ENCODE measurements at places on chromosomes 7 and 10.

- DNase-seq: no peak
Observed at GRCh38 chr7:144255471-144255897, 9.1 kb downstream of the OR2A7 start.

- peak; percentile 9 for DNase-seq
Observed at GRCh38 chr7:156943091-156944041, 6.1 kb upstream of the NOM1 start.

GRCh38 chr10:71134732-71135211, 77.6 kb upstream of the UNC5B start:
- no peak for DNase-seq

GRCh38 chr10:126117196-126117595, 220.8 kb downstream of the FANK1 start:
- no peak for DNase-seq

DNA sequence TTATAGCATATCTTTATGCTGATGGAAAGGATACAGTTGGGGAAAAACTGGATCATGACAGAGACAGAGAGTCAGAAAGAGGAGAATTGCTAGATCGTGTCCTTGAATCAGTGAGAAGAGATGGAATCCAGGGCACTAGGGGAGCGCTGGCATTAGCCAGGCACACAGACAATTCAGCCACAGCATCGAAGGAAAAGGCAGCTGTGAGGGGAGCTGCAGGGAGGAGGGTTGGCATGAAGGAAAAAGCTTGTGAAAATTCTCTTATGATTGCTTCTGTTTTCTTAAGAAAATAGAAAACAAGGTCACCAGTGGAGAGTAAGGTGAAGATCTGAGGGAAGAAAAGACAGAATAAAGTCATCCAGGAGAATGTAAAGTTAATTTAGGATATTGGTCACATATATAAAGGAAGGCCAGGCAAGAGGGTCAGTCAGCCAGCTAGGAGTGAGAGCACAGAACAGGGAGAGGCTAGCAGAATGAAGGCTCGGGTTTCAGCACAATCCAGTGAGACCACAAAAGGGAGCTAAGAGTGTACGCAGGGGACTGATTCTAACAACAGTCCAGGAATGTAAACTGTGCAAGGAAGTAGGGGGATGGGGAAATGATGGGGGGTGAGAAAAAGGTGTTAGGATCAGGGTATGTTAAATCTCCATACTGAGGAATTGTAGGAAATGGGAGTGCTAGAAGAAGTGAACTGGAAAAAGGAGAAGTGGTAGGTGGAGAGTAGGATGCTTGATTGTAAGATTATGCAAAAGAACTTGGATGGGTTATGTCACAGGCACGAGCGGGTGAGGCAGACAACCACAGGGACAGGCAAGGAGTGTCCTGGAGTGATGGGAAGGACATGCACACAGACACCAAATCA, 112.0 kb downstream of the RNF32 start:
- DNase-seq: no peak

- DNase-seq: no peak
Observed at GRCh38 chr10:15329437-15329836, 41.7 kb downstream of the FAM171A1 start.

GRCh38 chr7:103338864-103339263, 5.7 kb downstream of the DNAJC2 start:
- DNase-seq: no peak

DNA sequence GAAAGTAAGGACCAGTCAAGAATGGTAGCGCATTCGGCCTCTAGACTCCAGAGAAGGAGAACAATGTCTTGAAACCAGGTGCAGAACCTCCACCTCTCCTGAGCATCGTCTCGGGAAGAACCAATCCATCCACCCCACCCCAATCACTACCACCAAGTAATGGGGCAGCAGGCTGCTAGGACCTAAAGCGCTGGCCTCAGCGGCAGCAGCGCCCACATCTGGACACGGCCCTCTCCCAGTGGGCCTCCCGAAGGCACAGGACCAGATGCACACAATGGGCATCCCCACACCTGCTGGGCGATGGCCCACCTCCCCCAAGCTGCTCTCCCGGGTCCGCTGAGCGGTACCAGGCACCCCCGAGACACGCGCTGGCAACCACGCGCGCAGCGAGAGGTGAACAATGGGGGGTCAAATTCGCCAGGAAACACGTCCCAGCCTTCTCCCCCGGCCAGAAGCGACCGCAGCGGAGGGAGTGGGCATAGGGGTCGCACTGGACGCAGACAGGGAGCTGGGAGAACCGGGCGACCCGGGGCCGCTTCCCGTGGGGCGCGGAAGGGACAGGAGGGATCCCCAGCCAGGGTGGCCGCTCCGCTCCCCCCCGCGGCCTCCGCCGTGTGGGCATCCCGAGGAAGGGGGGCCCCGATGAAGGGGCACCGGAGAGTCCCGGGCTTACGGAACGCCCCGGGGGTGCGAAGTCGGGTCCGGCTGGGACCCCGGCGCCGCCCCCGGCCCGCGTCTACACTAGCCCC, 506 bp downstream of the CTTNBP2 start:
- no peak for DNase-seq

DNA sequence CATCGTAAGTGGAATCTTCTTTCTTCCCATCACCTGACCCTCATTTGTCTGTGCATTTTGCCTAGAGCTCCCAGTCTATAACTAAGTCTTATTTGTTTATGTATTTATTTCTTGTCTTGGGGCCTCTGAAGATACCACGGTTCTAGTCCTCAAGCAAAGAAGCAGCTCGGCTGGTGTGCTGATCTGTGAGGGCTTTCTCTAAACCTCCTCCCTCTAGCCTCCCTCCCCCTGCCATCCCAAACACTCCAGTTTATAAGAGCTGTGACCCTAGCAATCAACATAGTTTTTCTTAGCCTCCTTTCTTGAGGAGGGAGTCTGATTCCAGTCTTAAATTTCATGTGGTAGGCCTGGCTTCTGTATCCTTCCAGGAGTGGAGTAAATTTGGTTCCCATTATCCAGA, 15.7 kb upstream of the NDUFA5 start:
- DNase-seq: no peak

- no peak for DNase-seq
Observed at GRCh38 chr7:92836489-92836999, at the start of gene CDK6. CDK6 (minus strand) TSS chr7:92836573; CDS start chr7:92833323, 3,250 bp downstream.

DNA sequence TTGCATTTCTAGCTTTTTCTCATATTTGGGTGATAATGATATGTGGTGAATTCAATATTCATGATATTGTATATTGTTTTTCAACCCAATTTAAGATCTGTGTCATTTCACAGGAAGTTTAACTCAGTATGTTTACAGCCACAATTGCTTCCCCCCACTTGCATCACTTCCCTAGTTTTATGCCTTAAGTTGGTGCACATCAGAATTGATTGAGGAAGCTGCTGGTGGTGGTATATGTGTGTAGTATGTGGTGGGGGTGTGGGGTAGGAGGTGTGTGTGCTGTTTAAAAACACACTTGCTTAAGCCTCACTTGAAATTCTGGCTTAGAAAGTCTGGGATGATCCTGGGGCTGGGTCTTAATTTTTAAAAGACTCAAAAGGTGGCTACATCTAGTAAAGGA, 245.1 kb upstream of the AOAH start:
- DNase-seq: no peak

- no peak for DNase-seq
Observed at GRCh38 chr7:115526278-115526677, 504.3 kb downstream of the TFEC start.

- no peak for DNase-seq
Observed at GRCh38 chr7:156219307-156220077, 407.2 kb upstream of the SHH start.

- DNase-seq: no peak
Observed at GRCh38 chr7:107359520-107360316, 110.1 kb upstream of the GPR22 start.

DNA sequence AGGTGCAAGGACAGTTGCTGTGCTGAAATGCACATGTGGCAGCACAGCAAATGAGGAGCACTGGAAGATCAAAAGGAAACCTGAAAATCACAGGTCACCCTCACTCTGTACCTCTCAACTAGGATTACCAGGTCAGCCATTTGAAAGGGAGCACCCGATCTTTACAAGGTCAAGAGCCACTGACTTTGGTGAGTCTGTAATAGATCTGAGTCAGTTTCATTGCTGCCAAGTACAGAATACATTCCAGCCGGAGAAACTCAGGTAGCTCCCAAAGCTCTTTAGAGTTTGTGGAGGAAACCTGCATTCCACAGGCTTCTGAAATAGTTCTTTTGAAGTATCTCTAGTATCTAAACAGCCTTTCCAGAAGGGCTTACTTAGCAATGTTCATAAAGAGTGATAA, 217.5 kb downstream of the SNX13 start:
- no peak for DNase-seq

DNA sequence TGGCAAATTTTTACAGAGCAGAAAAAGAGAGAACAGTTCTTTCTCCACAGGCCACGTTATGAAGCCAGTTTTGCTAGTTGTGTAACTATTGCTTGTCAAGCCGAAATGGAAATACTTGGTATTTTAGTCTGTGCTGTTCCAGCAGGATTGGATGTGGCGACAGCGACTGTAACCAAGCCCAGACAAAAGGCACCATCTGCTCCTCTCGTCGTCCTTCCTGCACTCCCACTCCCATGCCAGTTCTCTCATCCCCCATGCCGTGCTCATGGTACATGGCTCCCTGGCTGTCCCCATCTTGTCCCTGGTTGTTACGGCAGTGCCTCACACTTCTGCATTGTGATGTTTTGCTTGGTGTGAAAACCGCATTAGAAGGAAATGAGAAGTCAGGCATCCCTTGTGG, 185.7 kb upstream of the FZD8 start:
- no peak for DNase-seq

DNA sequence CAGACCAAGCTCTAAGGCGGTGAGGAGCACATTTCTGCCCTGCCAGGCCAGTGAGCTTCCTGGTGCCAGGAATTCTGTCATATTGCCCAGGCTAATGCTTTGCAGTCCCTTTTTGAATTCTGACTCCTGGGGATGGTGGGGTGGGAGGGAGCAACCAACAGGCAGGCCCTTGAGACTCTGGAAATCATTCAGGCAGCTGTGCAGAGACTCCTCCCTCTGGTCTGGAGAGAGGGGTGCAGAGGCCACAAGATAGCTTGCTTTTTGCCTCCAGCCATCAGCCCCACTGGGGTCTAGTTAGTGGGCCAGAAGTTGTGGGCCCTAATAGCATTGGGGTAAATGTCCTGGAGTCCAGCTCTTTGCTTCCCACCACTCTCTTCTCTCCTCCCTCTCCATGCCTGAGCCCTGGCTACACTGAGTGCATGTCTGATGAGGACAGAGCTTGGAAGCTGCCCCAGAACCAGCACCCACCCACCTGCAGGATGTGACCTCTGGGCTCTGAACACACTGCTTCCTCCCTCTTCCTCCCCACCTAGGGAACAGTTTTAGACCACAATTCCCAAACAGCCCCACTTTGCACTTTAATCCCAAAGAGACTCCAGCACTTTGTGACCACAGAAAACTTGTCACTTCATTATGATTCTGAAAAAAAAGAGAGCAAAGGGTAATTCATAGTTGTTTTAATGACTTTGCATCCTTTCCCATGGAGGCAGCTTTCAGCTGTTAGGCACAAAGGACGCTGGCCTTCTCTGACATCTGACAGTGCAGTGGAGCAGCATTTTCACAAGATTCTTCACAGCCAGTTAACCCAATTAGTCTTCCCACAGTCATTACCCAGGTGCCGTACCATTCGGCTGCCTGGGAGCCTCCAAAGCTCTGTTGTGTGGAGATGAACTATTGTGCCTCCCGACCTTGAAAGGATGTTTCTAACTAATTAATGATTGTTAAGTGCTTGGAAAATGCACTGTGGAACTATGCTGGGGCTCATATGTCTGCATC, 262.5 kb downstream of the TRIL start:
- no peak for DNase-seq

DNA sequence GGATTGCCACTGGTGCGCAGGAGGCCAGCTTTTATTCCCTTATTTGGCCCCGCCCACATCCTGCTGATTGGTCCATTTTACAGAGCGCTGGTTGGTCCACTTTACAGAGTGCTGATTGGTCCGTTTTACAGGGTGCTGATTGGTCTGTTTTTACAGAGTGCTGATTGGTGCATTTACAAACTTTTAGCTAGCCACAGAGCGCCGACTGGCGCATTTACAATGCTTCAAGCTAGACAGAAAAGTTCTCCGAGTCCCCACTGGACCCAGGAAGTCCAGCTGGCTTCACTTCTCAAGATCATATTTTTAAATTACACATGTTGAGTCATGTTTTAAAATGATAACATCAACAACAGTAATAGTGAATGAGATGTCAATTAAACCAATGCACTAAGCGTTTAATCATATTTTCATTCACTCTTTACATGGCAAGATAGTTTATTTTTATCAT, 128.3 kb downstream of the CUBN start:
- no peak for DNase-seq

DNA sequence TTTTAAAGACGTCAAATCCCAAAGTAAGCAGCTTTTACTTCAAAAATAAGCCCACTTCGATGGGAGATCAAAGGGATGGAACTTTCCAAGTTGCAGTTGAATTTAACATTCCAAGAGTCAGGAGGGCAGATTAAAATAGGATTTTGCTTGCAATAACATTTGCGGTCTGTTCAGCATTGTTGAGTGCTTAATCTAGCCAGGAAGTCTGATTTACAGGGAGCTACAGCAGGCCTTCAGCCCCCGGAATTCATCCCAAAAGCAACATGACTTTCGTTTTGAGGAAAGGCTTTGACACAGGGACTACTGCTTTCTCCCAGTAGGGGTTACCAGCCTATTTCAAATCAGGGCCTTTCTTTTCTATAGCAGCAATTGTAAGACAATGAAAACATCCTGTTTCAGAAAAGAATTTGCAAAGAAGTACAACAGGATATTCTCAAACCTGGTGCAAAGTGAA, 279.6 kb upstream of the PITRM1 start:
- DNase-seq: no peak

- peak; percentile 7 for DNase-seq
Observed at GRCh38 chr7:150685219-150686029, at the start of gene GIMAP2. GIMAP2 (plus strand) TSS chr7:150685706; CDS start chr7:150687060, 1,354 bp downstream.

GRCh38 chr10:33064706-33065105, 106.7 kb upstream of the ITGB1 start:
- DNase-seq: no peak

DNA sequence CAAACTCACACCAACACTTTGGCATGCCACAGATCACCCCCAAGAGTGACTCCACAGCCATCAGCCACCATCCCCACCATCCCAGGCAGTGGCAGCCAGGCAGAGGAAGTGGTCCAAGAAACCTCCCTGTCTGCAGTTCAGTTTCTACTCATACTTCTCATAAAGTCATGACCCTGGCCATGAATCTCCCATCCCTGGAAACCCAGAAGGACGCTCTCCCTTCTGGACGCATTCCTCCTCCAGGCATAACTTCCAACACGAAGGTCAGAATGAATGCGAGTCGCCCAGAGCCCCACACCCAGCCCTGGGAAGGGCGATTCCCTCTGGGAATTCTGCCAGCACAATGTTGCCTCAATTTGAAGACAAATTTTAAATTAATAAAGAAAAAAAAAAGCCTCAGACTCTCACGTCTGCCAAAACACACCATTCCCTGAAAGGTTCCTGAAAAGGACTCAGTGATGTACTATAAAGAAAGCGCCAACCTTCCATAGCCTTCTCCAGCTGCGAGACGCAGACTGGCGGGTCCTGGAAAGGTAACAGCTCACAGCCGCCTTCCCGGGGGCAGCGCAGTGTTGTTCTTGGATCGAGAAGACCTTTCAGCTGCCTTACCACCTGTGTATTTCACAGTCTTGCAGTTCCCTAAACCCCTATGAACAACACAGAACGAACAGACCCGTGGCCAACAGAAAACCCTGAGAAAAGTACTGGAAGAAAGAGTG, 307.6 kb downstream of the FRMD4A start:
- no peak for DNase-seq

GRCh38 chr7:115005251-115005650, 83.4 kb downstream of the MDFIC start:
- DNase-seq: no peak

GRCh38 chr10:6044751-6045313, 17.3 kb downstream of the IL2RA start:
- no peak for DNase-seq

All from NCI-H510A treated with DMSO at 0.1 percent for 48 hours (cell line).